ENCODE measurements at places on chromosomes 11 and 22. TPM values are rescaled to one million over a fixed set of nuclear protein-coding genes. Genes with fewer than 3 reads are reported as not detected.

GRCh38 chr11:75013051-75013450 lies 24.3 kb downstream of the NEU3 start:
- H3K27me3 ChIP-seq: no peaks in the 10 kb centered on the region
- no peak for DNase-seq
- no peaks in the 10 kb centered on the region for H3K4me1 ChIP-seq
- no peak overlapping the region for H3K27ac ChIP-seq

The CAPN5 gene
- 19.2 TPM for total RNA-seq

DNA sequence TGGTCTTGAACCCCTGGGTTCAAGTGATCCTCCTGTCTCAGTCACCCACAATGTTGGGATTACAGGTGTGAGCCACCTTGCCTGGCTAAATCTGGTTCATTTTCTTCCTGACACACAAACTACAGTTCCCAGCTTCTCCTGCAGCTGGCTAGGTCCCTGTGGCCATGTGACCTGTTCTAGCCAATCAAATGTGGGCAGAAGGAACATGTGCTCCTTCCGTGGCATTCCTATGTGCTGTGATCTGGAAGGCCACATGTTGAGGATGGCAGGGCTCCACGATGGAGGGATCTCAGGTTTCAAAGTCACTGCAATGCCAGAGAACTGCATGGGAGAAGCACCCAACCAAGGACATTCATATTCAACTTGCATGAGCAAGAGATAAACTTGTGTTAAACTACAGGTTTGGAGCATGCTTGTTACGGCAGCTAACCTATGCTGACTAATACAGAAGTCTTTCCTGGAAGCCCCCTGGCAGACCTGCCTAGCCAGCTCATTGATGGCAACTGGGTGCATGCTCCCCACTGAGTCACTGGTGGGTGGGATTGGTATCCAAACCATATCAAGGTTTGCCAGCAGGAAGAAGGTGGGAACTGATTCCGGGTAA lies 86.0 kb downstream of the RPS6KA4 start:
- H3K27ac ChIP-seq: no peak overlapping the region
- H3K27me3 ChIP-seq: no peaks in the 10 kb centered on the region
- peaks cover 13% of the 10 kb centered on the region for H3K4me1 ChIP-seq
- no peaks in the 10 kb centered on the region for H3K36me3 ChIP-seq
- H3K4me3 ChIP-seq: no peak overlapping the region
- no peak for DNase-seq

The RIMBP3C gene
- 0.59 TPM for total RNA-seq

GRCh38 chr22:42721045-42721434 lies 370 bp upstream of the A4GALT start:
- H3K27ac ChIP-seq: peak overlapping the region; percentile 95
- H3K27me3 ChIP-seq: no peaks in the 10 kb centered on the region
- H3K36me3 ChIP-seq: no peaks in the 10 kb centered on the region
- DNase-seq: no peak
- peaks cover 22% of the 10 kb centered on the region for H3K4me1 ChIP-seq
